Osteoblast (primary cell): ENCODE measurements at places on chromosomes 11 and 22. TPM values are rescaled to one million over a fixed set of nuclear protein-coding genes. Genes with fewer than 3 reads are reported as not detected.

TRIM49 gene
- total RNA-seq, result not detected in 2 replicates

SLC1A2 gene
- total RNA-seq, result 0.72 and 1.5 TPM in 2 replicates

SLC35F2 gene
- total RNA-seq, result 5.4 and 6.2 TPM in 2 replicates

ISX gene
- not detected in 2 replicates for total RNA-seq

COA4 gene
- total RNA-seq, result 42.7 and 45.2 TPM in 2 replicates

TP53AIP1 gene
- total RNA-seq, result under 0.01 TPM in 1 of 2 replicates, not detected in the other

LGALS1 gene
- 3,004 and 3,217 TPM in 2 replicates for total RNA-seq

OR10G8 gene
- not detected in 2 replicates for total RNA-seq

ROBO3 gene
- 12.7 and 18.1 TPM in 2 replicates for total RNA-seq

KRTAP5-3 gene
- not detected in 2 replicates for total RNA-seq

DEFB131B gene
- total RNA-seq, result not detected in 2 replicates

YPEL4 gene
- total RNA-seq, result 0.59 and 0.72 TPM in 2 replicates

LRRC74B gene
- under 0.01 TPM in 1 of 2 replicates, not detected in the other for total RNA-seq

KDELR3 gene
- total RNA-seq, result 142 and 161 TPM in 2 replicates

C11orf52 gene
- total RNA-seq, result 1.2 and 1.4 TPM in 2 replicates

DENND5A gene
- 176 and 183 TPM in 2 replicates for total RNA-seq

OR52I2 gene
- not detected in 2 replicates for total RNA-seq

C22orf31 gene
- total RNA-seq, result not detected in 2 replicates

CDCA5 gene
- total RNA-seq, result 2.1 and 3.3 TPM in 2 replicates

HBG2 gene
- total RNA-seq, result not detected in 2 replicates

SLC22A8 gene
- not detected in 2 replicates for total RNA-seq

ADM2 gene
- 9.1 and 9.4 TPM in 2 replicates for total RNA-seq

RAB6A gene
- 145 and 157 TPM in 2 replicates for total RNA-seq

ARHGAP1 gene
- total RNA-seq, result 88.3 and 100 TPM in 2 replicates

NPAS4 gene
- 0.36 TPM in 1 of 2 replicates, not detected in the other for total RNA-seq

TBX10 gene
- not detected in 2 replicates for total RNA-seq

EXPH5 gene
- under 0.01 and 0.59 TPM in 2 replicates for total RNA-seq

PAMR1 gene
- 49.9 and 60.7 TPM in 2 replicates for total RNA-seq

FAM111B gene
- 0.72 and 1.8 TPM in 2 replicates for total RNA-seq

INS gene
- total RNA-seq, result not detected in 2 replicates

ARHGEF12 gene
- total RNA-seq, result 118 and 134 TPM in 2 replicates

OR6A2 gene
- total RNA-seq, result 0.36 and 0.59 TPM in 2 replicates

ACCS gene
- total RNA-seq, result 21.0 and 27.1 TPM in 2 replicates

ADORA2A gene
- 0.72 and 1.2 TPM in 2 replicates for total RNA-seq

GGT1 gene
- 0.36 and 0.59 TPM in 2 replicates for total RNA-seq

PIK3IP1 gene
- 31.5 and 40.1 TPM in 2 replicates for total RNA-seq

CRYAB gene
- 54.3 and 55.4 TPM in 2 replicates for total RNA-seq

TRPC6 gene
- total RNA-seq, result under 0.01 and 0.36 TPM in 2 replicates

OR10A2 gene
- total RNA-seq, result not detected in 2 replicates

ZC3H12C gene
- 9.1 and 10.5 TPM in 2 replicates for total RNA-seq

IRAG1 gene
- total RNA-seq, result 2.7 and 4.3 TPM in 2 replicates

SMTNL1 gene
- not detected in 2 replicates for total RNA-seq

UBQLNL gene
- total RNA-seq, result 0.29 and 0.36 TPM in 2 replicates

GGT5 gene
- total RNA-seq, result 7.2 and 16.2 TPM in 2 replicates

OR51M1 gene
- total RNA-seq, result not detected in 2 replicates

PCNX3 gene
- 26.5 and 27.9 TPM in 2 replicates for total RNA-seq

SCGB1D4 gene
- not detected in 2 replicates for total RNA-seq
